ENCODE measurements at places on chromosomes 7 and 10. TPM values are rescaled to one million over a fixed set of nuclear protein-coding genes. Genes with fewer than 3 reads are reported as not detected.

DNA sequence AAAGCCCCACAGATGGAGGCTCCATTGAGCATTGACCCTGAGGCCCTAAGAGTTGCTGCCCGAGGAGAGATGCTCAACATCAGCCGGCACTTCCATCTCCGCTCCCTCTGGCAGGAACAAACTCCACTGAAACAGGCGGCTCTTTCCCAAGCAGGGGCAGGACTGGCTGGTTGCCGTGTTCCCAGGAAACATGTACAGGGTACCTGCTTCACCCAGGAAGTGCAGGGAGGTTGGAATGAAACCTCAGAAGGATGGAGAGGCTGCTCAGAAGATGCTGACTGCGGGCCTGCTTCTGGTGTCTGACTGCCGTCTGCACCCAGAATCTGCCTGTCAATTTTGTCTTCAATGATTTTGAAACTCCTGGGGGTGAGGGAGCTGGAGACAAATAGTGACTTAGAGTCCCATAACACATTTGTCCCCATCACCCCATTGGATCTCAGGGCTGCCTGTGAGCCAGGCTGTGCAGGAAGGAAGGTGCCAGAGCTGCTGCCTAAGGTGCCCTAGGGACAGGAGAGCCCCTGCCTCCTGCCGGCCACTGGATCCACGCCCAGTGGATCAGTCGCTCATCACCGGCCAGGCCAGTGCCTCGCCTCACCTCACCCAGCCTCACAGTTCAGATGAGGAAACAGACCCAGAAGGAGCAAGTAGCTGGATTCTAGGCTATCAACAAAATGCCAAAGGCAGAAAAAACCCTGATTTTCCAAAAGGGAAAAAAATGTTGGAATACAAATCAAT, 237.3 kb downstream of the PTPRN2 start:
- H3K36me3 ChIP-seq: no peaks in the 10 kb centered on the region
- H3K4me1 ChIP-seq: no peaks in the 10 kb centered on the region
- H3K27ac ChIP-seq: no peak overlapping the region
- no peaks in the 10 kb centered on the region for H3K27me3 ChIP-seq
- H3K4me3 ChIP-seq: no peak overlapping the region

The DLG5 gene
- 1.1 TPM for total RNA-seq

DNA sequence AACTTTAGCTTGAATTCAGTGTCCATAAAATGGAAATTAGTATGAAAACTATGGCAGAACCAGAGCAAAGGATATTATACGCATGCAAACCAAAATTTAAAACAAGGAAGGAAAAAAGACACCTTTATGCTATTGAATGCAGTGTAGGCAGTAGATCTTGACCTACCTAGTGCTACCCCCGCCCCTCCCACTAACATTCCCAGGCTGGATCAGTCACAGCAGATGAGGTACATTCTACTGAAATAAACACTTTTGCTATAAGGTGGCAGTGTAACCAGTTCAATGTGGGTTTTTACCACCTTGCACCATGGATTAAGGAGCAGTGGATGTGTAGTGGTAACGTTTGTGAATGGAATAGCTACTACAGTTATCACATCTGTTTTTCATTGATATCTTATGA, 27.9 kb downstream of the SRI start:
- no peaks in the 10 kb centered on the region for H3K27me3 ChIP-seq
- no peak overlapping the region for H3K4me3 ChIP-seq
- no peaks in the 10 kb centered on the region for H3K4me1 ChIP-seq
- DNase-seq: no peak
- no peak overlapping the region for H3K27ac ChIP-seq

GRCh38 chr7:78588393-78588792, 789.8 kb downstream of the PHTF2 start:
- no peaks in the 10 kb centered on the region for H3K27me3 ChIP-seq
- no peak overlapping the region for H3K4me3 ChIP-seq
- H3K4me1 ChIP-seq: no peaks in the 10 kb centered on the region
- H3K36me3 ChIP-seq: no peaks in the 10 kb centered on the region

The SKIDA1 gene
- 0.60 TPM for total RNA-seq

DNA sequence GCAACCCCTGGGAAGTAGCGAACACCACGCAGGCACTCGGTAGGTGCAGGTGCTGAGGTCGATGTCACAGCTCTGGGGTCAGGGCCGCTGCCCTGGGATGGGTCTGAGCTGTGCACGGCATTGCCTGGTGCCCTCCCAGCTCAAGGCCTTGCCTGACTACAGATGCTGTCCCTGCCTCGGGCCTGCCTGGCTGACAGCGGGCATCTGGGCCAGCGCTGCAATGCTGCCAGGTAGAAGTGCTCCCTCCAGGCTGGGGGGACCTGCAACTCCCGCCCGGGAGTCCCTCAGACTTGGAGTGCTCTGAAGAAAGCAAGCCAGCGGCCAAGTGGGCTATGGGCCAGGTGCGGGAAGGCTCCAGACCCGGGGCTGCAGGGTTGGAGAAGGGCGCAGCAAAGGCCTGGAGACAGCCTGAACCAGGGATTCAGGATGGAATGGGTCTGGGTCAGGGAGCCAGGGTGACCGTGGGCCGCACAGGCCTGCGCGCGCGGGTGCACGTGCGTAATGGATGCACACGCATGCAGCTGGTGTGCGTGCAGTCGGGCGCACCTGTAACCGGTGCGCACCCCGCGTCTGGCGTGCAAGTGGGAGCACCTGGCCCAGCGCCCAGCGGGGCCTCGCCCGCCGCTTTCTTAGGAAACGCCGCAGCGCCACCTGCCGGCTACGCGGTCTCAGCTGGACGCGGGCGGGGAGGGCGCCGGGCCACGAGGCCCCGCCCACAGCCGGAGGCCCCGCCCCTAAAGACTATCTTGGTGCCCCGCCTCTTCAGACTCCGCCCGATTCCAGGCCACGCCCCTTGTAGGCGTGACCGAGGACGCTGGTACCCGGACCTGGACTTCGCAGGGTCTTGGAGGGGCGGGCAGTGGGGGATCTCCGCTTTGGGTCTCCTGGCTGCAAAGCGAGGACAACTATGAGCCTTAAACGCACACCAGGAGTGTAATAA, 46.7 kb downstream of the MICALL2 start:
- DNase-seq: peak; percentile 67
- H3K36me3 ChIP-seq: no peaks in the 10 kb centered on the region
- H3K4me1 ChIP-seq: peaks cover 11% of the 10 kb centered on the region
- no peak overlapping the region for H3K27ac ChIP-seq
- H3K27me3 ChIP-seq: peaks cover 16% of the 10 kb centered on the region
- H3K4me3 ChIP-seq: no peak overlapping the region

The OPTN gene
- total RNA-seq: 35.4 TPM

DNA sequence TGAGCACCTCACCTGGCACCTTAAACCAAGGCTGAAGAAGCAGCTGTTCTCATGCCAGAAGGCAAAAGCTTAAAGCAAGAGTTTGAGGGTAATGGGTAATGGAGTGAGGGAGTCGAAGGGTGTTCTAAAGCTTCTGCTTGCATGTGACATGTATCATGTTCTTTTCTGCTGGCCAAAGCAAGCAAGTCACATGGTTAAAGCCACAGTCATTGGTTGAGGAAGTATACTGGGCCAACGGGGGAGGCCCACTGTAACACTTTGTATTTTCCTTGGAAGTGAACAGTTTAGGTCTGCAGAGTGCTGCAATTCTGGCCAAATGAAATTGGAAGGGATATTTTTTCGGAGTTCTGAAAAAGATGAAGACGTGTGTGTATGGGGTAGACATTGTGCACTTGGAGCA, 75.7 kb downstream of the REEP3 start:
- H3K4me1 ChIP-seq: no peaks in the 10 kb centered on the region
- H3K27ac ChIP-seq: no peak overlapping the region
- no peak overlapping the region for H3K4me3 ChIP-seq

The DGKI gene
- total RNA-seq: not detected

DNA sequence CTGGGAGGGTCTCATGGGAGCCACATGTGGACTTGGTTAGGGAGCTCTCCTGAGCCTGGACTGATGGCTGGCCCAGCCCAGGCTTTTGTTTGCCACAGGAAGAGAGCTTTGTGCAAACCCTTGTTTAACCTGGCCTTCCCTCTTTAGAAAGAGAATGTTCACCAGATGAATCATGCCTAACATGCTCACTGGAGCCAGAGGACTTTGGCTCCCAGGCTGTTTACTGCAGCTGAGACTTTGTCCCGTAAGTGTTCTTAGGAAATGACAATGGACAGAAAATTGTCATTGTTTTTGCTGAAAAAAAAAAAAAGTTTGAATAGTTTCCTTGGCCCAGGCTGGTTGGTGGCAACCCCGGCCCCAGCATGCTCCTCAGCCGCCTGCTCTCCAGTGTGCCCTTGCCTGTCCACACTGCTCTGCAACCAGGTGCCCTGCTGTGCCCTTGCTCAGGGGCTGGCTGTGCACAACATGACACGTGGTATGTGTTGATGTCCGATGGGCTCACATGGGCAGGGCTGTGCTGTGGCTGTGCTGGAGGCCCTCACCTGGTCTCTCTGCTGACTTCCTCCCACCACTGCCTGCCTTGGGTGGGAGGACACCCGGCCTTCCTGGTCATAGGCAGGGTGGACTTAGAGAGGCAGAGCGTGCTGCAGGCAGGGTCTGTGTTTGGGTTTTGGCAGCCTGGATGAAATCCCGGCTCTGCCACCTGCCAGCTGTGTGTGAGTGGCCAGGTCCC, 215.3 kb upstream of the ZNF32 start:
- H3K27ac ChIP-seq: no peak overlapping the region
- H3K36me3 ChIP-seq: no peaks in the 10 kb centered on the region
- no peaks in the 10 kb centered on the region for H3K27me3 ChIP-seq
- no peak overlapping the region for H3K4me3 ChIP-seq

GRCh38 chr10:27241010-27241651, 534 bp upstream of the ACBD5 start:
- peak; percentile 38 for DNase-seq
- peaks cover 49% of the 10 kb centered on the region for H3K4me1 ChIP-seq
- peak overlapping the region; percentile 99 for H3K27ac ChIP-seq
- H3K4me3 ChIP-seq: peak overlapping the region; percentile 98
- H3K27me3 ChIP-seq: no peaks in the 10 kb centered on the region

GRCh38 chr7:98075801-98076200, 30.9 kb upstream of the LMTK2 start:
- no peak overlapping the region for H3K27ac ChIP-seq
- H3K4me1 ChIP-seq: no peaks in the 10 kb centered on the region
- H3K27me3 ChIP-seq: peaks cover 20% of the 10 kb centered on the region
- no peak for DNase-seq
- H3K4me3 ChIP-seq: no peak overlapping the region
- H3K36me3 ChIP-seq: no peaks in the 10 kb centered on the region

Measured in activated B cell treated with CpG ODN at 0.5 μM for 24 hours (primary cell).